HepG2 (cell line): ENCODE measurements at places on chromosomes 2 and 18.

DNA sequence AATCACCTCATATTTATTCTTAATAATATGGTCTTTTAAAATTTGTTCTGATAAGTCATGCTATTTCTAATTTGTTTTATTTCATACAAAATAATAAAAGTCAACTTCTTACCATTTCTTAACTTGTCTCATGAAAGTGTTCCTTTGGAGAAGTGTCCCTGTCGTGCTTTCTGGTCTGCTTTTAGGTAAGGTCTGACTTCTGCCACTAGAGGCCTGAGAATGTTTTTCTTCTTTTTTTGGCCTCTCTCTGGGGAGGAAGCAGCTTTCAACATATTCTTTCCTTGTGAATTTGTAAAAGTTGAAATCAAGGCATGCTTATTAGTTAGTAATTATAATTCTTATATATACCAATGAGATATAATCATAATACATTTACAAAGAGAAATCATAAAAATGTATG, 39.4 kb downstream of the MAP2 start:
- H3K4me3 ChIP-seq = no peak overlapping the region
- DNase-seq = no peak
- no peaks in the 10 kb centered on the region for H3K36me3 ChIP-seq
- H3K27me3 ChIP-seq = no peaks in the 10 kb centered on the region

- no peaks in the 10 kb centered on the region for H3K4me1 ChIP-seq
- DNase-seq = no peak
Observed at GRCh38 chr18:77776104-77776503, 526.5 kb downstream of the GALR1 start.

- no peak overlapping the region for H3K27ac ChIP-seq
- H3K36me3 ChIP-seq = no peaks in the 10 kb centered on the region
- no peaks in the 10 kb centered on the region for H3K4me1 ChIP-seq
Observed at GRCh38 chr2:178057179-178057680, 15.3 kb downstream of the PDE11A start.

GRCh38 chr2:118847762-118848172, 319 bp upstream of the EN1 start:
- H3K4me3 ChIP-seq = no peak overlapping the region
- H3K27ac ChIP-seq = no peak overlapping the region
- no peaks in the 10 kb centered on the region for H3K4me1 ChIP-seq
- H3K36me3 ChIP-seq = no peaks in the 10 kb centered on the region; the same call in 1 of the 2 replicates
- peaks cover 89% of the 10 kb centered on the region for H3K27me3 ChIP-seq
- no peak for DNase-seq

GRCh38 chr2:198277181-198277580, 472.8 kb downstream of the PLCL1 start:
- H3K27me3 ChIP-seq = no peaks in the 10 kb centered on the region
- H3K4me1 ChIP-seq = no peaks in the 10 kb centered on the region
- H3K27ac ChIP-seq = no peak overlapping the region
- H3K4me3 ChIP-seq = no peak overlapping the region
- DNase-seq = no peak
- no peaks in the 10 kb centered on the region for H3K36me3 ChIP-seq

GRCh38 chr2:7665880-7666279, 748.7 kb downstream of the RNF144A start:
- H3K4me3 ChIP-seq = no peak overlapping the region
- no peaks in the 10 kb centered on the region for H3K36me3 ChIP-seq
- H3K27me3 ChIP-seq = no peaks in the 10 kb centered on the region
- no peak overlapping the region for H3K27ac ChIP-seq
- no peaks in the 10 kb centered on the region for H3K4me1 ChIP-seq

GRCh38 chr2:10989151-10989550, 77.4 kb downstream of the KCNF1 start:
- no peak overlapping the region for H3K27ac ChIP-seq
- no peaks in the 10 kb centered on the region for H3K4me1 ChIP-seq
- peaks cover 58% of the 10 kb centered on the region for H3K27me3 ChIP-seq
- no peaks in the 10 kb centered on the region for H3K36me3 ChIP-seq
- DNase-seq = no peak

GRCh38 chr2:30239308-30239985, 8.1 kb downstream of the LBH start:
- H3K4me1 ChIP-seq = no peaks in the 10 kb centered on the region
- no peak overlapping the region for H3K4me3 ChIP-seq
- H3K27me3 ChIP-seq = peaks cover 7% of the 10 kb centered on the region; the same call in 1 of the 2 replicates
- DNase-seq = peak; percentile 60
- H3K27ac ChIP-seq = no peak overlapping the region
- H3K36me3 ChIP-seq = no peaks in the 10 kb centered on the region

- peak; percentile 78 for DNase-seq
- no peak overlapping the region for H3K4me3 ChIP-seq
- peaks cover 24% of the 10 kb centered on the region for H3K4me1 ChIP-seq
- no peak overlapping the region for H3K27ac ChIP-seq
- no peaks in the 10 kb centered on the region for H3K27me3 ChIP-seq
Observed at GRCh38 chr2:69026026-69026425, 13.0 kb downstream of the ANTXR1 start.

DNA sequence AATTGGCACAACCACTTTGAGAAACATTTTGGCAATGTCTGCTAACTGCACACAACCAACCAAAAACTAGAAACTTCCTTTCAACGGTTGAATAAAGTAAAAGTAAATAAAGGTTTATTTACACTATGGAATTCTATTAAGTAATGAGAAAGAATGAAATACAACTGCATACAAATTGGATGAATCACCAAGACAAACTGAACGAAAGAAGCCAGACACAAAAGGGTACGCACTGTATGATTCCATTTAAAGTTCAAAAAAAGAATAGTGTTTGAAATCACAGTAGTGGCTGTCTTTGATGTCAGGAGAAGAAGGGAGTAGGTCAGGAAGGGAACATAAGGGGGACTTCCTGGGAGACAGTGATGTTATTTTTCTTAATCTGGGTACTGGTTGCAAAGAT, 46.5 kb upstream of the SULT1C3 start:
- H3K27ac ChIP-seq = no peak overlapping the region
- H3K4me1 ChIP-seq = no peaks in the 10 kb centered on the region
- H3K27me3 ChIP-seq = no peaks in the 10 kb centered on the region
- H3K36me3 ChIP-seq = no peaks in the 10 kb centered on the region
- no peak overlapping the region for H3K4me3 ChIP-seq

DNA sequence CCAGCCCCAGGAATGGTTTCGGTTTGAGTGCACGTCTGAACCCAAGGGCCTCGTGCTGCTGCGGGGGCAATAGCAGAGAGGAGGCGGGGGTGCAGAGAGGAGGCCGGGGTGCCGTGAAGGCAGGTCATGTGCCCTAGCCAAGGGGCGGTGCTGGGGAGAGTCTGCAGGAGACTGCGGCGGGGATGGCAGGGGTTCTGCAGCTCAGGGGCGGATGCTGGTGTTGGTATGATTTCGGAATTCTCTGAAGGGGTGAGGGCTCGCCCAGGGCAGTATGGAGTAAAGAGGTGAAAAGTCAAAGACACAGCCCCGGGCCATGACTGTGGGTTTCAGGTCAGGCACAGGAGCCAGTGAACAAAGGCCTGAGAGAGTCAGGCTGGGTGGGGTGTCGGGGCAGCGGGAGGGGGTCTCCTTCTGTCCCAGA, 186.5 kb upstream of the HDAC4 start:
- H3K27ac ChIP-seq = no peak overlapping the region
- no peak overlapping the region for H3K4me3 ChIP-seq
- DNase-seq = no peak
- H3K36me3 ChIP-seq = no peaks in the 10 kb centered on the region

- no peak overlapping the region for H3K4me3 ChIP-seq
- DNase-seq = no peak
- H3K27ac ChIP-seq = no peak overlapping the region
- peaks cover 15% of the 10 kb centered on the region; the same call in 2 of the 3 replicates for H3K27me3 ChIP-seq
- H3K4me1 ChIP-seq = peaks cover 20% of the 10 kb centered on the region
Observed at GRCh38 chr2:242060212-242060835, 190.8 kb downstream of the RTP5 start.

GRCh38 chr2:12811916-12812315, 95.2 kb downstream of the TRIB2 start:
- H3K36me3 ChIP-seq = no peaks in the 10 kb centered on the region
- no peaks in the 10 kb centered on the region for H3K27me3 ChIP-seq
- H3K4me1 ChIP-seq = no peaks in the 10 kb centered on the region

- no peak overlapping the region for H3K4me3 ChIP-seq
- no peaks in the 10 kb centered on the region for H3K36me3 ChIP-seq
- H3K27ac ChIP-seq = no peak overlapping the region
- peaks cover 17% of the 10 kb centered on the region for H3K4me1 ChIP-seq
- no peak for DNase-seq
Observed at GRCh38 chr2:215653344-215654030, 217.6 kb upstream of the FN1 start.

DNA sequence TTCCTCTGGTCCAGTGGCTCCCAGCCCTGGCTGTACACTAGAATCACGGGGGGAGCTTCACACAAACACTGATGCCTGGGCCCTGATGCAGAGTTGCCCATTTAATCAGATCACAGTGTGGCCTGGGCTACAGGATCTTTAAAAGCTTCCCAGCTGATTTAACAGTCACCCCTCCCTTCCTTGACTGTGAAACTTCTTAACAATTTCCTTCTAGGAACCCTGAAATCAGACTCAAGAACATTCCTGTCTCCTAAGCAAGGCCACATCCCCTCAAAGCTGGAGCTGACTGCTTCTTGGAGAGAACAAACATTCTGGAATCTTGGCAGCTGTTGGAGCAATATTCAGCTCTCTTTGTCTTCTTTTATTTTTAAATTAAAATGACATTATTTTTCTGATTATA, 88.7 kb downstream of the ADD2 start:
- no peaks in the 10 kb centered on the region for H3K36me3 ChIP-seq
- no peak for DNase-seq
- 0 out of 2 replicates have a peak, but pooled peaks cover 2% of the 10 kb centered on the region for H3K27me3 ChIP-seq
- no peaks in the 10 kb centered on the region for H3K4me1 ChIP-seq

GRCh38 chr18:53457068-53457467, 767.4 kb downstream of the MBD2 start:
- DNase-seq = no peak
- no peaks in the 10 kb centered on the region for H3K27me3 ChIP-seq
- H3K4me1 ChIP-seq = no peaks in the 10 kb centered on the region
- no peak overlapping the region for H3K27ac ChIP-seq

DNA sequence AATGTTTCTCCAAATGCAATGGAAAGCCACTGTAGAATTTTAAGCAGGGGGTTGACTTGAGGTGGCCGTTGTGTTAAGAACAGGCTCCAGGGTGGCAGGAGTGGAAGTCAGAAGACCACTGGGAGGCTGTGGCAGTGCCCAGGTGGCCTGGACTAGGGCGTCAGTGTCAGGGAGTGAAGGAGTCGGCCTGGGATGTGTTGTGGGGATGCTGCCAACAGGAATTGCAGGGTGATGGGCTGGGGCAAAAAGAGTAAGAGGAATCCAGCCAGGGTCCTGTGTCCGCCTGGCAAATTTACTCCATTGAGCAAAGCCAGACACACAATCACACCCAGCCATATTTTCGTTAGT, 55.1 kb downstream of the ACAA2 start:
- DNase-seq = no peak
- H3K27me3 ChIP-seq = peaks cover 7% of the 10 kb centered on the region; the same call in 1 of the 3 replicates
- no peak overlapping the region for H3K27ac ChIP-seq
- no peaks in the 10 kb centered on the region for H3K36me3 ChIP-seq

DNA sequence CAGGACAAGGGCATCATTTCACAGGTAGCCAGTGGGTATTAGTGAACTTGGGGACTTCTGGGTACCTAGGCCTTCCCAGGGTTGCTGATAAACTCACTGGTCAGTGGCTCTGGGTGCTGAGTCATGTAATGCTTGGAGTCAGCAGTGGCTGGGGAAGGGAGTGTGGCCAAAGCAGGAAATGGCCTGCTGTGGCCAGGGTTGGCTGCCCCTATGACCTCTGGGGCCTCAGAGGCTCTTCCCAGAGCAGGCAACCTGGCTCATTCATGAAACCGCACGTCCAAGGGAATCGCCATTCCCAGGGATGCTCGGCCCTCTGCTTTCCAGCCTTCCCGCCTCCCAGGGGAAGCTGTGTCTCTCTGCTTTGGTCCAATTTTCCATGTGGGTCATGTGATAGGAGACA, 294.9 kb downstream of the DYSF start:
- DNase-seq = no peak
- peaks cover 2% of the 10 kb centered on the region; the same call in 1 of the 2 replicates for H3K27me3 ChIP-seq
- H3K27ac ChIP-seq = no peak overlapping the region
- peaks cover 9% of the 10 kb centered on the region; the same call in 1 of the 2 replicates for H3K4me1 ChIP-seq
- H3K4me3 ChIP-seq = no peak overlapping the region
- no peaks in the 10 kb centered on the region for H3K36me3 ChIP-seq

- H3K27me3 ChIP-seq = no peaks in the 10 kb centered on the region
- H3K4me3 ChIP-seq = no peak overlapping the region
Observed at GRCh38 chr2:20034218-20034617, 17.2 kb downstream of the LAPTM4A start.
